ENCODE measurements at places on chromosomes 1 and 21. TPM values are rescaled to one million over a fixed set of nuclear protein-coding genes. Genes with fewer than 3 reads are reported as not detected.

The GABPB2 gene
- 3.9 TPM for polyA plus RNA-seq

The SIK1 gene
- 14.0 TPM for polyA plus RNA-seq

The LRRC3 gene
- polyA plus RNA-seq: 1.1 TPM

The PRUNE1 gene
- polyA plus RNA-seq: 11.1 TPM

The DISP3 gene
- 0.22 TPM for polyA plus RNA-seq

- DNase-seq: no peak
These were observed 26.6 kb downstream of the NPHP4 start for GRCh38 chr1:5965586-5966131.

GRCh38 chr1:232704694-232705680 is 75.1 kb upstream of the SIPA1L2 start:
- peak; percentile 38 for DNase-seq

- no peak for DNase-seq
These were observed 3.7 kb upstream of the SARS1 start for GRCh38 chr1:109210058-109210457.

GRCh38 chr1:181181792-181182585 is 93.5 kb downstream of the IER5 start:
- DNase-seq: no peak

DNA sequence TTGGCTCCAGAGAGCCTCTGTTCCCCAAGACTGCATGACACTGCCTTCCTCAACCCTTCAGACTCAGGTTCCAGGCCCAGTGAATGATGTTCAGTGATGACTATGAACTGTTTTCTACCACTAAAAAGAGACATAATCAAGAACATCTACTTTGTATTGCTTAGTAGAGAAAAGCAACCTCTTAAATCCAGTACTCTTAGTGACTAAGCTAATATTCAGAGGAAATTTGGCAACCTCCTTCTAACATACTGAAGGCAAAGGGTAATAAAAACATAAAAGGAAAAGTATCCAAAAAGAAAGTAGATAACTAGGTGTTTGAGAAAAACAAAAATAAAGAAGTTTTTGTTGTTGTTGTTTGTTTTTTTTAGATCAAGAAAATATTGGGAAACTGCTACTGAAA is 153.3 kb upstream of the RUNX1 start:
- DNase-seq: no peak

DNA sequence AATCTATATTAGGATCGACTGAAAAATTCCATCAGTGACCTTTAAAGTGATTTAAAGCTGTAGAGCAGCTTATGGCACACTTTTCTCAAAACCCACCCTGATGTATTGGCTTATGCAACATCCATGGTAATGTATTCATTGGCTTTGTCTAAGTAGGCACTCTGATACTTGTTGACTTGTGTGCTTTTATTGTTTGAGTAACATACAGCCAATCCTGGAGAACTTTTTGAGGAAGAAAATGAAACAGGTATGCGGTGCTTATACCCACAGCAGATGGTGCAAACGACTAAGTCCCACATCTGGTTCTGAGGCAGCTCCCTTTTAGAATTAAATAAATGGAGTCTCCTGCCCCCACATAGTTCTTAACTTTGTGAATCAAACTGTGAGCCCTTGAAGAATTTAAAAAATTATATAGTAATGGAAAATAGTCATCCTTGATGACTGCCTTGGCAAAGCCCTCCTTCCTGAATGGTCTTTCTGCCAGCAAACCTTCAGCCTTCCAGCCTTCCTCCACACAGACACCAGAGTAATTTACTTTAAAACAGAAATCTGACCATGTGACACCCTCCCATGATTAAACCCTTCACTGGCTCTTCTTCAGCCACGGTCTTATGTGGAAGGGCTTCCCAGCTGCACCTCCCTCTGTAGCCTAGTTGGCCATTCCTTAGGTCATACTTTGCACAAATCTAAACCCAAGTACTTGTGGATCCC is 116.0 kb downstream of the BCAR3 start:
- DNase-seq: no peak

- no peak for DNase-seq
These were observed 28.1 kb upstream of the C1QA start for GRCh38 chr1:22608361-22608760.

- no peak for DNase-seq
These were observed 10.0 kb upstream of the CDA start for GRCh38 chr1:20578721-20579395.

DNA sequence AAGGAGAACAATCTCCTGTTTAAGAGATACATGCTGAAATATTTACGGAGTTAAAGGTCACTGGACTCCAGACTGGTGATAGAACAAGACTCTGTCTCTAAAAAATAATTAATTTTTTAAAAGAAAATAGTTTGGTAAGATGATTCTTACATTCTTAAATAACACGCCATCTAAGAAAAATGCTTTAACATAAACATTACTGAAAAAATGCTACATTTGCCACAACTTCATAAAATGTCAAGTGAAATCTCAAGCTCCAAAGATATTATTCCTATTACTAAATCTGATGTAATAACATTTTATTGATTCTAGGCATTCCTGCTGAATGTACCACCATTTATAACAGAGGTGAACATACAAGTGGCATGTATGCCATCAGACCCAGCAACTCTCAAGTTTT is 4.1 kb downstream of the ANGPTL3 start:
- no peak for DNase-seq

GRCh38 chr1:213914392-213914791 is 73.4 kb upstream of the PROX1 start:
- no peak for DNase-seq

DNA sequence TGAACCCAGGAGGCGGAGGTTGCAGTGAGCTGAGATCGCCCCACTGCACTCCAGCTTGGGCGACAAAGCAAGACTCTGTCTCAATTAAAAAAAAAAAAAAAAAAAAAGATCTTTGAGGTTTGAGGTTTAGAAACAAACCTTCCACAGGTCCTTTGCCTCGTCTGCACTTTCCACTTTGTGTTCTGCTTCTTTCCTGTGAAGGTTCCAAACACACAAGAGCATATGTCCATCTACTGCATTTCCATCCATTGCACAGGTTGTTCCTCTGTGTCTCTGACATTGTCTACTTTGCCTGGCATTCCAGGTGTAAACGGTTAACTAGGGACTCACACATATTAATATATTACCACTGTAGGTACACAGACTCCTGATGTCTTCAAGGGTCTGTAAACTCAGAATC is 40.1 kb downstream of the DSTYK start:
- no peak for DNase-seq

GRCh38 chr1:112506731-112507130 is 2.0 kb upstream of the WNT2B start:
- no peak for DNase-seq

GRCh38 chr1:18800258-18800657 is 59.2 kb downstream of the TAS1R2 start:
- no peak for DNase-seq

DNA sequence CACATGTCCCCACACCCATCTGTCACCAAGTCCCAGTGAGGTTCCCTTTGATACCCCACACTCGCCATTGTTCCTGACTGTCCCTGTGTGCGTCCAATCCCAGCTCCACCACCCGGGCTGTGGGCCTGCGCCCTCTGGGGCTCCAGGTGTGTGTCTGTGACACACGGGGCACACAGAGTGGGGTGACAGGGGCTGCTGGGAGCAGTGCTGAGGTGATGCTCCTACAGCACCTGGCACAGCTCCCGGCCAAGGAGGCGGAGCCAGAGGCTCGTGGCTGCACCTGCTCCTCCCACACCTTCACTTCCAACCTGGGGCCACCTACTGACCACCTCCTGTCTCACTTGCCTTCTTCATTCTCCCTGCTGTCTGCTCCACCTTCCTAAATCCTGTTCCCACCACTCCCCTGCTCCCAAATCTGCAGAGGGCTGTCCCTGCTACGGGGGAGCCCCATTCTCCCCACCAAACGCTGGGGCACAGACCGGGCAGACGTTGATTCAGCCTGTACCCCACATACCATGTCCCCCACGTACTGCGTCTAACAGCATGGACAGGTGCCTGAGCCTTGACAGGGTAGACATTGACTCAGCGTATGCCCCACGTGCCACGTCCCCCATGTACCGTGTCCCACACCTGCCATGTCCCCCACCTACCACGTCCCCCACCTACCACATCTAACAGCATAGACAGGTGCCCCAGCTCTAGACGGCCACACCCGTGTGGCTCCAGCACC is 16.4 kb downstream of the WDR4 start:
- peak; percentile 20 for DNase-seq

- no peak for DNase-seq
These were observed 11.4 kb upstream of the CCN1 start for GRCh38 chr1:85569122-85569521.

- no peak for DNase-seq
These were observed 57.1 kb upstream of the ADAM30 start for GRCh38 chr1:119953266-119953998.

DNA sequence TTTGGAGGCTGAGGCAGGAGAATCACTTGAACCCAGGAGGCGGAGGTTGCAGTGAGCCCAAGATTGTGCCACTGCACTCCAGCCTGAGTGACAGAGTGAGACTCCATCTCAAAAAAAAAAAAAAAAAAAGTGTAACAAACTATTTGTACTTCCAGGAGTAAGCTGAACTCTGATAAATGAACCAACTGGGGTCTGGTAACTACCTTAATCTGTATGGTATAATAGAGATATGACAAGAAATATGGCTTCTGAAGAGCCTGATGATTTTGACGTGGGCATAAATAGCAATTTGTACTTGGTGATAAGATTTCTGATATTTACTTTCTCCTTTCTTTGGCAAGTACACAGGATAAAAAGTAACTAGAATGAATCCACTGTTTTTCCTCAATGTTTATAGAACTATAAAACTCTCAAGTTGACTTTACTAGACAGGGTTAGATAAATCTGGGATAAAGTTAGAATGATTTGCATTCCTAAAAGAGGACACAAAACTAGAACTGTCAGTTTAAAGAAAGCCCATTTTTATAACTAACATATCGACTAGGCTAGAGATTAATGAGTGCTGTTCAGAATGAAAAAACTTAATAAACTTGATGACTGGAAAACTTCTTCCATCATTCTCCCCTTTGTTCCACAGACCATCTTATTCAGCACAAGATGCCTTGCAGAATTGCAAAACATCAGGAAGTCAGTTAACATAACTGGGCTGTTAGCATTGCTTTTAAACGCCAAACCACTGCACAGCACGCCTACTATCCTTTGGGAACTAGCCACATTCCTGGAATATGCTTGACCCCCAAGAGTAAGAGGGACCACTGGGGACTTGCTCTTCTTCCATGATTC is 51.5 kb upstream of the EDARADD start:
- DNase-seq: no peak

DNA sequence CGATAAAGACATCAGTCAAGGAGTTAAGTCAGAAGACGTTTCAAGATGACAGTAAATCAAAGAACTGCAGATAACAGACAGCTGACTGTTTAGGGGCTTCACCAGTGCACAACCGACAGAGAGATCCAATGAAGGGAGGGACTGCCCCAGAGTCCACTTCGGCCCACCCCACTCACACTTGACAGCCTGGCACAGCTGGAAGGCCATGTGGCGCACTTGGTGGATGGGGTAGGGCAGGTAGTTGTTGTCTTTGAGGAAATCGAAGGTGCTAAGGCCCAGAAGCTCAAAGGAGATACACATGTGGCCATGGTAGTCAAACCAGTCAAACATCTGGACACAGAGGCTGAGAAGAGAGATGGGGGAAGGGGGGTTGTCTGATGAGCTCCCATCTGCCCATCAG is 4.4 kb upstream of the SCAMP3 start:
- no peak for DNase-seq

- DNase-seq: no peak
These were observed 280.3 kb downstream of the HMCN1 start for GRCh38 chr1:186014370-186015037.

DNA sequence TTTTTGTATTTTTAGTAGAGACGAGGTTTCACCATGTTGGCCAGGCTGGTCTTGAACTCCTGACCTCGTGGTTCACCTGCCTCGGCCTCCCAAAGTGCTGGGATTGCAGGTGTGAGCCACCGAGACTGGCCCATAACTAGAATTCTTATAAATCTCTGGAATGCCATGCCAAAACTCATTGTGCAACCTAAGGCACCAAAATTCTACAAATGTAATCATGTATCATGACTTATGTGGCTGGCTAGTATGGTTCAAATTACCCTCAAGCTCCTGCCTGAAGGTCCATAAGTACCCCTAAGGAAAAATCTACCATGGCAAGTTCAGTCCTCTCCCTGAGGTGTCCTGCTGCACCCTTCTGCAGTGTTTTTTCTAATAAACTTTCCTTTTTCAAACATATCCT is 63.8 kb upstream of the CSF1 start:
- no peak for DNase-seq

DNA sequence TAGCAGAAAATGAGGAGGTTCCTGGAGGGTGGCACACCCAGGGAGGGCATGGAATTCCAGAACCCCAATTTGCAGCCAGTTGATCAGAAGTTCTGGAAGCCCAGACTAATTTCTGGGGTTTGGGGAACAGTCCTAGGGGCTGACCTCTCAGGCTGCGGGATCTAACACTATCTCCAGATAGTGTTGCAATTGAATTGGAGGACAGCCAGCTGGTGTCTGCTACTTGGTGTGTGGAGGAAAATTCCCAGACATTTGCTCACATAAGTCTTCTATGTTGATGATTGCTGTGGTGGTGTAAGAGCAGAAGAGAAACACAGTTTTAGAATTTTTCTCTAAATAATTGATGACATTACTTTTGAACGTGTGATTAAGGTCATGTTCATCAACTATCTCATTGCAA is 154.3 kb upstream of the RNPC3 start:
- no peak for DNase-seq

DNA sequence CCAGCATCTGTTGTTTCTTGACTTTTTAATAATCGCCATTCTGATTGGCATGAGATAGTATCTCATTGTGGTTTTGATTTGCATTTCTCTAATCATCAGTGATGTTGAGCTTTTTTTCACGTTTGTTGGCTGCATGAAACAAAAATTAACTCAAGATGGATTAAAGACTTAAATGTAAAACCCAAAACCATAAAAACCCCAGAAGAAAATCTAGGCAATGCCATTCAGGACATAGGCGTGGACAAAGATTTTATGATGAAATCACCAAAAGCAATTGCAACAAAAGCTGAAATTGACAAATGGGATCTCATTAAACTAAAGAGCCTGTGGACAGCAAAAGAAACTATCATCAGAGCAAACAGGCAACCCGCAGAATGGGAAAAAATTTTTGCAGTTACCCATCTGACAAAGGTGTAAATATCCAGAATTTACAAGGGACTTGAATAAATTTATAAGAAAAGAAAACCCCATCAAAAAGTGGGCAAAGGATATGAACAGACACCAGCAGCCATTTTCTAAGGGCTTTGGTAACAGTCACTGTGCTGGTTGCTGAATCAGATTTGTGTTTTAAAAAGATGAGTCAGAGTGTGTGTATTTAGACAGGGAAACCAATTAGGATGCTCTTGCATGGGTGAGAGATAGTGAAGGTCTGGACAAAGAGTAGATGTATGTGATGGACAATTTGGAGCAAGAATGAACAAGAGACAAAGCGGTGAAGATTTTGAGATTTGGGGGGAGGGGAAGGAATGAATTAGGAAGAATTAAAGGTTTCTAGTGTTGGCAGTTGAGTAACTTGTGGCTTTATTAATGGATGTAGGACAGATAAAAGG is 110.7 kb downstream of the RYR2 start:
- no peak for DNase-seq

DNA sequence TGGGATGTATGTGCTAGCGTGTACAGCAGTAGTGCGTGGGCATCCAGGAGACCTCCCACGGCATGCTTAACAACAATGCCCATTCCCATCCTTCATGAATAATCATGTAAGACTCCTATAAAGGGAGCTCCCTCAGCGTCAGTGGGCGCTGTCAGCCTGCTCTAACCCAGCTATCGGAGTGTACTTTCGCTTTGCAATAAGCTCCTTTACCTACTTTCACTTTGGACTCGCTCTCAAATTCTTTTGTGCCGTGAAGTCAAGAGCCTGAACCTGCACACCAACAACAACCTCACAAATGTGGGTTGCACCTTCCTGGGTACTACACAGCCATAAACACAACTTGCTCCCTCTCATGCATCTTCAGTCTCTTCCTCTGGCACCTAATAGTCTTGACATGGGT is 114.8 kb upstream of the PAXBP1 start:
- DNase-seq: no peak

Data from A549 (cell line).